ENCODE measurements at places on chromosomes 5 and 9. TPM values are rescaled to one million over a fixed set of nuclear protein-coding genes. Genes with fewer than 3 reads are reported as not detected.

LHX3 gene
- total RNA-seq = not detected

FAM81B gene
- 0.20 TPM for total RNA-seq

C5orf63 gene
- 1.7 TPM for total RNA-seq

ADAMTS16 gene
- not detected for total RNA-seq

TMC1 gene
- 0.99 TPM for total RNA-seq

NEUROG1 gene
- not detected for total RNA-seq

LIFR gene
- 37.4 TPM for total RNA-seq

DBH gene
- total RNA-seq = not detected

PRRX2 gene
- total RNA-seq = not detected

IFNK gene
- total RNA-seq = not detected

DDX4 gene
- not detected for total RNA-seq

PCDHGB6 gene
- 2.1 TPM for total RNA-seq

SPARC gene
- total RNA-seq = 1,269 TPM

FCN1 gene
- not detected for total RNA-seq

TMEM174 gene
- total RNA-seq = 0.07 TPM

FGF1 gene
- not detected for total RNA-seq

DND1 gene
- total RNA-seq = 0.13 TPM

SUSD3 gene
- 0.39 TPM for total RNA-seq

MTX3 gene
- total RNA-seq = 6.4 TPM

OMD gene
- 0.07 TPM for total RNA-seq

FST gene
- 1.4 TPM for total RNA-seq

TEX53 gene
- total RNA-seq = not detected

GLRA1 gene
- total RNA-seq = not detected

SV2C gene
- total RNA-seq = not detected

PHF24 gene
- not detected for total RNA-seq

SPATA31E1 gene
- total RNA-seq = not detected

FXN gene
- 6.8 TPM for total RNA-seq

ABCA1 gene
- total RNA-seq = 7.2 TPM

CAVIN4 gene
- total RNA-seq = 1.4 TPM

ALDOB gene
- not detected for total RNA-seq
